Endothelial cell of umbilical vein (primary cell): ENCODE measurements at places on chromosomes 4 and X. TPM values are rescaled to one million over a fixed set of nuclear protein-coding genes. Genes with fewer than 3 reads are reported as not detected.
A peak's percentile ranks its signal among the peaks of the same experiment; 100 is the strongest.

SSX3 gene
- not detected in 2 replicates for total RNA-seq

ANXA10 gene
- not detected in 2 replicates for total RNA-seq

SLC49A3 gene
- total RNA-seq, result 5.0 and 11.5 TPM in 2 replicates

TCP11X2 gene
- not detected in 2 replicates for total RNA-seq

GPAT3 gene
- total RNA-seq, result 2.1 and 3.1 TPM in 2 replicates

C4orf50 gene
- total RNA-seq, result not detected in 2 replicates

XAGE2 gene
- not detected in 2 replicates for total RNA-seq

DMD gene
- 7.3 and 12.6 TPM in 2 replicates for total RNA-seq

NAP1L2 gene
- total RNA-seq, result 1.0 and 1.1 TPM in 2 replicates

GRCh38 chr4:177461606-177462005 is 19.4 kb upstream of the AGA start:
- DNase-seq, result no peak
- no peak overlapping the region for H3K4me3 ChIP-seq
- H3K36me3 ChIP-seq, result no peaks in the 10 kb centered on the region
- H3K27ac ChIP-seq, result no peak overlapping the region
- no peaks in the 10 kb centered on the region for H3K4me1 ChIP-seq

DNA sequence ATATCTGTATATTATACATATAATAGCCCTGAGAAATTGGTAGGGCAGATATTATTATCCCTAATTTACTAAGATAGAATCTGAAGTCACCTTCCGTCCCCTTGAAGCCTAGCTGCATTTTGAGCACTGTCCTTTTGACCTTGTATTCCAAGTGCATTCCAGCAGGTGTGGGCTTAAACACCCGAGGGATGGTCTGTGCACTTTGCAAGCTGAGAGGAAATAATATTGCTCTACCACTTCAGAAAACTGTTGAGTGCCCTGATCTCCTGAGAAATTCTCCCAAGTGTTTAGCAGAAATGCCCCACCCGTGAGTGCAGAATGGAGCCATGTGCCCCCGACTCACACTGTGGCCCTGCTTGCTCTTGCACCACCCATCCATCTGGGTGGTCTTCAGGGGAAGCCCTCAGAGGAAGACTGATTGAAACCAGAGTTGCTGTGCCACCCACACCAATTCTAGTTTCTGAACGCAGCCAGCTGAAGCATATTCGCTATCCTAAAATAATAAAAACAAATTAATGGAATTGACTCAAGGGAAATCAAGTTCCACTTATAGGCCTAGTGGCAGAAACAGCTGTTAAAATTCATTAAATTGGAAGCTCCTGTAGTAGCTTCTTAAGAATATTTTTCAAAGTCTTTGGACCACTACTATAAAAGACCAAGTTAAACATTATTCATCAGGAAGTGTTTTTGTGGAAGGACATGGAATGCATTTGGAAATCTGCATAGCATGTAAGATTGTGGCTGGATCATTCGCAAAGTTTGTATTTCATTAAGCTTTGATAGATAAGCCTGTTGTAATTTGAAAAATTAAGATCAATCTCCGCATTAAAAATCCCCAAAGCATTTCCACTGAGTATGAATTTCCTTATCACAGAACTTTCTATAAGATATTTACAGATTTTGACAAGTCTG is 41.3 kb upstream of the PRKG2 start:
- H3K4me1 ChIP-seq, result no peaks in the 10 kb centered on the region
- H3K4me3 ChIP-seq, result no peak overlapping the region
- no peaks in the 10 kb centered on the region for H3K36me3 ChIP-seq
- DNase-seq, result no peak

- H3K4me1 ChIP-seq, result no peaks in the 10 kb centered on the region
- DNase-seq, result no peak
- H3K36me3 ChIP-seq, result no peaks in the 10 kb centered on the region
- H3K4me3 ChIP-seq, result no peak overlapping the region
- no peak overlapping the region for H3K27ac ChIP-seq
Measured at GRCh38 chr4:104735174-104735573, 240.5 kb upstream of the CXXC4 start.

GRCh38 chr4:2288051-2288541 is 26.2 kb upstream of the MXD4 start:
- peaks cover 13% of the 10 kb centered on the region for H3K4me1 ChIP-seq
- H3K27ac ChIP-seq, result no peak overlapping the region
- no peaks in the 10 kb centered on the region for H3K27me3 ChIP-seq
- no peak for DNase-seq

DNA sequence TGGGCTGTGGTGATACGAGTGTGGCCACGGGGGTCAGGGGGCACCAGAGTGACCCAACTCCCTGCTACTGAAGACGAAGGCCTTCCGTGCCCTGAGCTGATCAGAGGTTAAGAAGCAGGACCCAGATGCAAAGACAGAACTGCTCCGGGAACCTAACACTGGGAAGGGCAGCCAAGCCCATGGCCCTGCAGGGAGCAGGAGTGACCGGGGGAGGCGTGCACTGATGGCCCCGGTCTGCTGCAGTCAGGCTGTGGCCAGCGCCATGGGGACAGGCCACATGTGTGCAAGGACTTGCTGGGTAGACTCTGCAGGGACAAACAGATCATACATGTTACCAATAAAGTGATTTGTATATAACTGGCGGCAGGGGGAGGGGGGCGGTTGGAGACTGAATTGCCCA is 74.6 kb downstream of the ACOX3 start:
- no peak for DNase-seq
- H3K36me3 ChIP-seq, result no peaks in the 10 kb centered on the region
- H3K27me3 ChIP-seq, result no peaks in the 10 kb centered on the region
- H3K4me3 ChIP-seq, result no peak overlapping the region
- peaks cover 3% of the 10 kb centered on the region for H3K4me1 ChIP-seq

DNA sequence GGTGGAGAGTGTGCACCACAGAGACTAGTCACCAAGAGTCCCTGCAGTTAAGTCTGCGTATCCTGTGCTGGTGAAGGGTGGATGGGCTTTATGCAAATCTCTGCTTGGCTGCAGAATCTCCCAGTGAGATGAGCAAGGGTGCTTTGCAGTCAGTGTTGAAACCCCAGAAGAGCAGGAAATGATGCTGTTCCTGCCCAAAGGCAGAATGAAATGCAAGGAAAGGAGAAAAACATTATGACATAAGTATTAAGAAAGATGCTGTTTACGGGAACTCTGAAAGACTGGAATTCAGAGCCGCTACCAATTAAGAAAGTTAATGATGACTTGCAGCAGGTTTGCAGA is 25.4 kb upstream of the ACSL1 start:
- H3K36me3 ChIP-seq, result no peaks in the 10 kb centered on the region
- no peak overlapping the region for H3K27ac ChIP-seq
- H3K27me3 ChIP-seq, result peaks cover 2% of the 10 kb centered on the region
- DNase-seq, result no peak

DNA sequence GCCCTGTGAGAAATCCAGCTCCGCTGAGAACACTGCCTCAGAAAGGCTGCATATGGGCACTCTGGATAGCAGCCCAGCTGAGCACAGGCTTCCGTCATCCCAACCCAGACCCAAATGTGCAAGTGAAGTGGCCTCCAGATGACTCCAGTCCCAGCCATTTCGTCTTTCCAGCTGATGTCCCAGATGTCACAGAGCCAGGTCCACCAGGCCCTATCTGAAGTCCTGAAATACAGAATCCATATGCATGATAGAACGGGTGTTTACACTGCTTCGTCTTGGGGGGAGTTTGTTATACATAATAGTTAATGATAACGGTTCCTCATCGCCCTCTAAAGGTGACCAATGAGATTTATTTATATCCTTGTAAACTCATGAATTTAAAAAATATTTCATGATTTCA is 72.6 kb upstream of the TRIM2 start:
- no peak overlapping the region for H3K27ac ChIP-seq
- no peak overlapping the region for H3K4me3 ChIP-seq
- DNase-seq, result no peak
- H3K4me1 ChIP-seq, result no peaks in the 10 kb centered on the region

GRCh38 chr4:74042681-74043080 is 4.2 kb upstream of the CXCL3 start:
- no peaks in the 10 kb centered on the region for H3K27me3 ChIP-seq
- no peak for DNase-seq
- no peak overlapping the region for H3K4me3 ChIP-seq
- no peaks in the 10 kb centered on the region for H3K36me3 ChIP-seq

DNA sequence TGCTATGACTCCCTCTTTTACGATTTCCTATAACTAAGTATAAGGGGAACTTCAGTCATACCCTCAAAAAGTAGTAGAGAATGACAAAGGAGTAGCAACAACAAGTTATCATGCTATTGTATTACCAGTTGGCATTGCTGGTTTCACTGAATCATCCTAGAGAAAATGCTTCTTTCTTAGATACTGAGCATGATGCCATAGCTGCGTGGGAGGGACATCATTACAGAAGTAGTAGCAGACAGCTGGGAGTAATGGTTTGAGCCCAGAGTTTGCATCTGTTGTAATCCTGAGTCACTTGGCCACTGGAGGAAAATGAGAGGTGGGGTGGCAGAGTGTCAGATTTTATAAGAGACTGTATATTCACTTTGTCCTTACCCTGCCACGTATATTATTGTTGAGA is 38.6 kb downstream of the MTMR1 start:
- no peaks in the 10 kb centered on the region for H3K27me3 ChIP-seq
- H3K27ac ChIP-seq, result no peak overlapping the region
- H3K36me3 ChIP-seq, result no peaks in the 10 kb centered on the region
- H3K4me1 ChIP-seq, result no peaks in the 10 kb centered on the region
- H3K4me3 ChIP-seq, result no peak overlapping the region

DNA sequence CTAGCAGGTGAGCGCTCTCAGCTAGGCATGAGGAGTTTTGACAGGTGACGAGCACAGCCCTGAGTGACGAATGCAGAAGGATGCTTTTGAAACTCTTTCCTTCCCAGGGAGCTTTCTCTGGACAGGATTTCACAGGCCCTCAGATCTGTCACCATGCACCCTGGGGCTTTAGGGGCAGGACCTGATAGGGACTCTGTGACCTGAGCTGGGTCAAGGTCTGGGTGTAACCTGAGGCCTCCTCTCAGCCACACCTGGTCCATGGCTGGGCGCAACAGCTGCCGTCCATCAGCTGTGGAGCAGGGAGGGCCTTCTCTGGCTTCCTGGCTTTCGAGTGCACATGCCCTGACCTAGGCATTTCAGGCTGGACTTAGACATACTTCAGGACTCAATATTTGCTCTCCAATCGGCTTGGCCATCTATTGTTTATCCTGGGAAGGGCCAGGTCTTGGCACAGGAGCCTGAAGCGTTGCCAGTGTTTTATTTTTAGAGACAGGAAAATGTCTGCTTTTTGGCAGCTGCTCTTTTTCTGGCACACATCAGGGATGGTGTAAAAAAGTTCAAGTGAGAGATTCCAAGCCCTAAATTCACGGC is 56.4 kb downstream of the C4orf51 start:
- H3K27me3 ChIP-seq, result no peaks in the 10 kb centered on the region
- no peak overlapping the region for H3K4me3 ChIP-seq
- peaks cover 42% of the 10 kb centered on the region for H3K4me1 ChIP-seq
- DNase-seq, result peak; percentile 72
- peak overlapping the region; percentile 94 for H3K27ac ChIP-seq
- H3K36me3 ChIP-seq, result no peaks in the 10 kb centered on the region

DNA sequence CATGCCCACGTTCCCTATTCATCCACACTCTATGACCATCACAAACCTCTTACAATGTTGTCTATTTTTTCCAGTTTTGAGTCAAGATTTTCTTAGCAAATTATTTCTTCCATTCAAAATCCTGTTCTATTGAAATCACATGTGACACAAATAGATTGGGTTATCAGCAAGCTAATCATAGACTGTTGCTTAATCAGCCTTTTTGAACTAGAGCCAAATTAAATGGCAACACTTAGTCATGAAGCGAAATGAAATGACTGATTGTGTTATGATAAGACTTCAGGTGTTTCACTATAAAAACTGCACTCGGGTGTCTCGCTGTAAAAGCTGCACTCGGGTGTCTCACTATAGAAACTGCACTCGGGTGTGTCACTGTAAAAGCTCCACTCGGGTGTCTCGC is 890.0 kb upstream of the FRG1 start:
- H3K27ac ChIP-seq, result no peak overlapping the region
- no peaks in the 10 kb centered on the region for H3K27me3 ChIP-seq
- H3K4me3 ChIP-seq, result no peak overlapping the region
- H3K36me3 ChIP-seq, result no peaks in the 10 kb centered on the region

GRCh38 chr4:156962528-156962974 is 9.0 kb downstream of the PDGFC start:
- no peaks in the 10 kb centered on the region for H3K4me1 ChIP-seq
- no peak for DNase-seq
- no peaks in the 10 kb centered on the region for H3K36me3 ChIP-seq
- H3K27me3 ChIP-seq, result no peaks in the 10 kb centered on the region

DNA sequence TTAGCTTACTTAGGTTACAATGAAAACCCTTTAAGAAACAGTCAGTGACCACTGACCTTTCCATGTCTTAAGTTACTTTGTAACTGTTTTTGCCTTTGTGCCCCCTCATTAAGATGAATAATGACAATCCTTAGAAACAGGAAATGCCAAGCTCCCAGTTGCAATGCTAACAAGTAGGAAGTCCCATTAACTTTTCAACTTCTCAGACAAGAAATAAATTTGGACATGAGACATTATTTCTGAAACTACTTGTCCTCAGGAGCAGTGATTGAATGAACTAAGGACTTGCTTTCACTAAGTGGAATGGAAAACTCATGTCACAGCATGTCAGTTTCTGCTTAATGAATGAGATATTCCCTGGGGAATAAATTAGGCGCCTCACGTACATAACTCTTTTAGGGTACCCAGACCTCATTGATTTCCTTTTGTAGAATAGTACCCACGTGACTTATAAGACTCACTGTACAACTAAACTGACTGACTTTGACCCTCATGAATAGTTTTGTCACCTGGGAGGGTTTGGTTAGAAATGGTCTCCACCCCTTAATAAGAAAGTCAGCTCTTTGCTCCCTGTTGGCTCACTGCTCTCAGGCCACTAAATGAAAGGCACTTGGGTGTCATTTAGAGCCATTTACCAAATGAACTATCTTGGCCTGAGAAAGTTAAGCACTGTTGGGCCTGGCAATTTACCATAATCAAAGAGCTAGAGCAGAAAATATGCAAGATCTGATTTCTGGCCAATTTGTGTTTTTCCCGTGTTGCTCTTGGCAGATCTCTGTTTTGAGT is 383.9 kb downstream of the RPA4 start:
- no peak overlapping the region for H3K4me3 ChIP-seq
- H3K4me1 ChIP-seq, result peaks cover 10% of the 10 kb centered on the region
- no peak overlapping the region for H3K27ac ChIP-seq

DNA sequence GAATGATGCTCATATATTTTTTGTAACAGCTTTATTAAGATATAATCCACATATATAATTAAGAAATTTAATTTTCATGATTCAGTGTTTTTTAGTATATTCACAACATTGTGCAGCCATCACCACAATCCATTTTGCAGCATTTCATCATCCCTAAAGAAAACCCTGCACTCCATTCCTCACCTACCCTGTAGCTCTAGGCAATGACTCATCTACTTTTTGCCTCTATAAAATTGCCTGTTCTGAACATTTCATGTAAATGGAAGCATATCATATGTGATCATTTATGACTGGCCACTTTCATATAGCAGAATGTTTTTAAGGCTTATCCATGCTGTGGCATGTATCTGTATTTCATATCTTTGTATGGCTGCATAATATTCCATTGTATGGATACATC is 339.9 kb downstream of the MAPK10 start:
- H3K27ac ChIP-seq, result no peak overlapping the region
